ENCODE measurements at places on chromosomes 2 and 18.

- DNase-seq = no peak
Observed at GRCh38 chr2:199258291-199258690, 199.4 kb downstream of the SATB2 start.

GRCh38 chr2:98013407-98014042, 17.8 kb upstream of the TMEM131 start:
- DNase-seq = no peak

- DNase-seq = no peak
Observed at GRCh38 chr2:149152469-149152953, 114.0 kb downstream of the LYPD6B start.

- no peak for DNase-seq
Observed at GRCh38 chr2:23588508-23589201, 203.7 kb downstream of the KLHL29 start.

- DNase-seq = no peak
Observed at GRCh38 chr2:3421580-3421979, 42.1 kb downstream of the TRAPPC12 start.

DNA sequence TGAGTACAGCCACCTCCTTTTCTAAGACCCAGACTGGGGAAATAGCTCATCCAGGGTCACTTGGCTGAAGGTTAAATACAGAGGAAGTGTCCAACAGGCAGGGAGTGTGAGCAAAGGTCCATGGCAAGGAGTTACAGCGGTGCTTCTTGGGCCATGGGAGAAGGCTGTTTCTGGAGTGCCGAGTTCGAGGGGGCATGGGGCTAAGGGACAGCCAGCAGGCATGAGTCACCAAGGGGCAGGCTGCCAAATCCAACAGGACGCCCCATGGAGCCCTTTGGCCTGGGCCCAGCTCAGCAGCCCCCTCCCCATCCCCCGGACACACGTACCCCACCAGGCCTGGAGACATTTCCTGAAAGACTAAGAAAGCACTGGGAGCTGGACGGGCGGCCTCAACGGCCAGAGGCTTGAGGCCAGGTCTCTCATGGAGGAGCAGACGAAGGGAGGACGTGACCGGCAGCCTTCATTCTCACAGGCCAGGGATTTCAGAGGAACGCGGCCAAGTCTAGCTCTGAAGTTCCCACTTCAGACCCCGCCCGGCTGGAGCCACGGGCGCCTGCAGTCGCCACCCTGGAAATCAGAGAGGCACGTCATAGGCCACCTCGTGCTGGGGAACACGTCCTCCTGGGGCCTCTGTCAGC, 160.4 kb downstream of the SMAD7 start:
- DNase-seq = no peak

- no peak for DNase-seq
Observed at GRCh38 chr2:118527571-118527970, 319.9 kb downstream of the EN1 start.

DNA sequence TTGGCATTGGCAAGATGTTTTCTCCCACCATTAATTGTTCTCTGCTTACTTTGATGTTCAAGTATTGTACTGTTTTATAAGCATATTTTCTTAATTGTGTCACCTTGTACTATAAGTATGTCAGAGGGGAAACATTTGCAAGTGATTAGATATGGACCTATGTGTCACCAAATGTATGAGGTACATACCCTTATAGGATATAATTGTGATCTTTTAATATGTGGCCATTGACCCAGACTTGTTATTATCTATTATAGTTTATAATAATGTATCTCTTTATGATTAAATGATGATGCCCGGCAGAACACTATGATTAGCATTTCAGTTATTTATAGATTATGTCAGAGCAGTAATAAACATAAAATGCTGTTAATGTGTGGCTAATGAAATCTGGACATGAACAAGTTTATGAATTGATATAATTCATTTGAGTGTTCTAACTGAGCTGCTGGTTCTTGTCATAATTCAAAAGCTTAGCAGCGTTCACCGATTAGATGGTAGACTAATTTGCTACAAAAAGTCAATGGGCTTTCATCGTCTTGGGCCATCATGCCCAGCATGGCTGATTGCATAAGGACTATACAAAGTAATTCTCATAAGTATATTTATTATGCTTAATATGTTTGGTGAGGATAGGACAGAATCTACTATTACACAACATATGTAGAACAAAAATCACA, 480.9 kb upstream of the FANCL start:
- no peak for DNase-seq

GRCh38 chr2:160321006-160321405, 120.9 kb upstream of the ITGB6 start:
- DNase-seq = no peak

DNA sequence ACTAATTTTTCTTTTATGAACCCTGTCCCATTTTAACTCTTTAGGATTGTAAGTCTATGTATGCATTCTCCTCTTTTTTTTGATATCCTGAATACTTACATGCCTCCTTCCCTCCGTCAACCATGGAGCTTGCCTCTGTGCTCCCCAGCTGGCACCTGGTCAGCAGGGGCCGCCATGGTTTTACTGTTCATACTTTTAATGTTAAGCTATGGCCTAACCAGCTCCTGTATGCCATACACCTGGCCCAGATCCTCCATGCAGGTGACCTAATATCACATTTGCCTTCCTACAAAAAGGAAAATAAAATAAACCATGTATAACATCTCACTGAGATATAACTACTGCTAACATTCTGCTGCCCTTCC, 283.1 kb upstream of the TRIB2 start:
- no peak for DNase-seq

GRCh38 chr2:58378152-58378551, 137.0 kb upstream of the FANCL start:
- DNase-seq = no peak

GRCh38 chr18:21484851-21485636, 115.5 kb downstream of the ESCO1 start:
- DNase-seq = no peak

GRCh38 chr2:216559625-216560156, 61.0 kb downstream of the RPL37A start:
- no peak for DNase-seq

DNA sequence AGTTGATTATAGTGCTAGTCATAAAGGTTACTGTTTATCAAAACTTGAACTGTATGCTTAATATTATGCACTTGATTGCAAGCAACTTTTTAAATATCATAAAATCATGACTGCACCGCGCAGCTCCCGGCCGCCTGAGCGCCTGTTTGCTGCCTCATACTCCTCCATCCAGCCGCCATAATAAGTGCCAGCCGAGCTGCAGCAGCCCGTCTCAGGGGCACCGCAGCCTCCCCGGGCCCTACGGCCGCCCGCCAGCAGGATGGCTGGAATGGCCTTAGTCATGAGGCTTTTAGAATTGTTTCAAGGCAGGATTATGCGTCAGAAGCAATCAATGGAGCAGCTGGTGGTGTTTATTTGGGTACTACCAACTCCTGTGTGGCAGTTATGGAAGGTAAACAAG, 337.2 kb downstream of the PAX3 start:
- DNase-seq = no peak

GRCh38 chr2:86204458-86204857, 5.2 kb downstream of the MRPL35 start:
- DNase-seq = no peak

GRCh38 chr18:8402237-8402636, 207.0 kb upstream of the RAB12 start:
- no peak for DNase-seq

DNA sequence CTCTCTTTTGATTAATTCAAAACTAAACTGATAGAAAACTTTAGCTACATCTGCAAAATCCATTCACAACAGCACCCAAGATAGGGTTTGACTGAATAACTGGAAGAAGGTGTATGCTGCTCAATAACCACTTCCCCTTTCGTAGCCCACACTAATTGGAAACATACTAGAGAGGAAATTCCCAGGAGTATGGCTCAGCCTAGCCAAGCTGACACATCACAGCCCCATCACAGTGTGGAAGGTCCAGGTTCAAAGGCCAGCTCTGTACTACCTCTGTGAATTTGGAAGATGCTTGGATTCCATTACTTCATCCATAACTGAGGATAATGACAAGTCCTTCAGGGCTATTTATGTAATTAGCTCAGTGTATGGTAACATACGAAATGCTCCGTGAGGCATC, 185.4 kb downstream of the FBXO15 start:
- DNase-seq = no peak

GRCh38 chr18:13616525-13617035, 109.8 kb downstream of the FAM210A start:
- DNase-seq = no peak

DNA sequence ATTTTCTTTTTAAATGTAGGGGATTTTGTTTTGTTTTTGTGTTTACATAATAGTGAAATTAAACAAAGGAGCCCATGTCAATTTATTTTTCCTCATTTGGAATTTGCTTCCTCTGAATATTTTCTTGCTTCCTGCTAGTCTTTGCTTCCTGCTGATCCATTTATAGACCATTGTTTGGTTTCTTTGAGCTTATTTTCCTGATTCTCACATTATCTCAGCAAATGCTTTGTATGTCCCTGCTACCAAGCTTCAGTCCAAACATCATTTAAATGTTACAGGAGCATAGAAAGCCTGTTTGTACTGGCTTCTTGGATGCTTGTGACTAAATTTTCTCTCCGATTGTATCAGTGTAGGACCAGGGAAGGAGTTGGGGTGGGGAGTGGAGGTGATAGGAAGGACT, 127.3 kb upstream of the IL1R2 start:
- DNase-seq = no peak

- DNase-seq = no peak
Observed at GRCh38 chr2:11144077-11144737, 11.1 kb upstream of the SLC66A3 start.

DNA sequence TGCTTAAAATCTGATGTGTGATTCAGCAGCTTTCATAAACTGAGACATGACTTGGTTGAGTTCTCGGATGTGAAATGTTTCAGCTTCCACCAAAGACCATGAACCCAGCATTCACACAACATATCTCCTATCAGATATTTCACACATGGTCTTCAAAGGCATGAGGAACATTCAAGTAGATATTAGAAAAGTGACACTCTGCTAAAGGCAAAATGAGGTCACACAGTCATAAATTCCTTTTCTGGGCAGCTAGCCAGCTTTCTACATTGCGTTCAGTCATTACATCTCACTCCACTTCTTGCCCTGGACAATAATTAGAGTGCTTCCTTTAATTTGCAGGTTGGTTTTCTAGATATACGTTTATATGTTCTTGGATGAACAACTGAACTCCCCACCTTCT, 96.7 kb downstream of the GAREM1 start:
- no peak for DNase-seq

DNA sequence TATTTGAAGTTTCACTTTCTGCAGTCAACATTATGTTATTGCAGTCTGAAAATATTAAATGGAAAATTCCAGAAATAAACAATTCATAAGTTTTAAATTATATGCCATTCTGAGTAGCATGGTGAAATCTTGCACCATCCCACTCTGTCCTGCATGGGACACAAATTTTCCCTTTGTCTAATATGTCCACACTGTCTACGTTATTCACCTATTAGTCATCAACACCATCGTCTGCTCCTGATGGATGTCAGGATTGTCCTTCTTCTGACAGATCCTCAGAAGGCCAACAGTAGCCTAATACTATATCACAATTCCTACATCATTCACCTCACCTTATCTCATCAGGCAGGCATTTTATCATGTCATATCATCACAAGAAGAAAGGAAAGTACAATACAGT, 163.1 kb downstream of the TXNL1 start:
- DNase-seq = no peak

GRCh38 chr2:109324861-109325260, 195.9 kb downstream of the SH3RF3 start:
- no peak for DNase-seq

GRCh38 chr2:65503746-65504145, 71.3 kb upstream of the SPRED2 start:
- no peak for DNase-seq

DNA sequence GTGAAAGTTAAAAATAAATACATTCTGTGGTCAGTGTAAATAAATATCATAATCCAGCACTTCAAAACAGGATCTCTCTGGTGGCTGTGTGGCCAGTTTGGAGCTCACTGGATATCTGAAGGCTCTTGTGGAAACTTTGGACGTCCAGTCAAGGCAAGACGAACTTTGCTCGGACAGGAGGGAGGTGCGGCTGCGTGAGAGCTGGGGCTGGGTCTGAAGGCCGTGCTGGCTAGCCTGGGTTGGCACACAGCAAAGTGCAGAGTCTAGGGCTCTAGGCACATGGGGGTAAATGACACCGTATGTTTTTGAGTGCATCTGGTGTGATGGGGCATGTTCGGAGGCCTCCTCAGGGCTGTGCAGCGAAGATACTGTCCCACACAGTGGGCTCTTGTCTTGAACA, 78.9 kb upstream of the TXNDC2 start:
- DNase-seq = no peak

DNA sequence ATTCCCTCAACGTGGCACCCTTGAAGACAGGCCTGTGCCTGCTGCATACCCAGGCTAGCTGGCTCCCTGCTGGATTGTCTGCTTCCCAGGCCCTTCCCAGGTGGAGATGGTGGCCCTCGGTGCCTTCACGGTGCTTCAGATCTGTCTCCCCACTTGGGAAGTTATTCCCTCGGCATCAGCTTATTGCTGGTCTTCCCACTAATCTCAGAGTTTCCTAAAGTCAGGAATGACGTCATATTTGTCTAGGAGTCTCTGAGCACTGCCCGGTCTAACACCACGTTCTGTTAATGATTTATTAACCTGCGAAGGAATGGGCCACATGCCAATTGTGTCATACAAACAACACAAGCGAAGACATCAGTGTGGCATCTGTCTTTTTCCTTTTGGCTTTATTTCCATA, 269.8 kb upstream of the ID2 start:
- no peak for DNase-seq

GRCh38 chr2:216081487-216082116, at the start of the genes PECR and TMEM169:
Gene PECR (minus strand): TSS chr2:216081809. CDS start chr2:216081741, 68 bp downstream.
Gene TMEM169 (plus strand): TSS chr2:216081919. CDS start chr2:216095964, 14,045 bp downstream.
- DNase-seq = peak; percentile 64

GRCh38 chr2:95031076-95031725, 5.7 kb downstream of the MAL start:
- no peak for DNase-seq

DNA sequence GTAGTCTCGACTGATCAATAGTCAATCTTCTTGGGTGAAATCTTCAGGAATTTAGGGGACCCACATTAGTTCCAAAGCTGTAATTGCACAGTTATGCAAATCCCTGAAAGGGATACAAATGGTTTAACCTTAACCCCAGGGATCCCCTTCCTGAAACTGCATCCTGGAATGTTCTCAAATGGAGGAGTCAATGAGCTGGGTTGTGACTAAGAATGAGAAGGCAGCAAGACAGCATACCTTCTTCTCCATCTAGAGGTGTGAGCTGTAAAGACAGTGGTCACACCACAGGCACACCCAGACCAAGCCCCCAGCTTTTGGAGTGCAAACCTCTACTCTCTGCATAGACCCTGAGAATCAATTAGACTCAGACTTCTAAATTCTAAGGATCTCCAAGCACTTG, 164.7 kb upstream of the MEIS1 start:
- no peak for DNase-seq

- no peak for DNase-seq
Observed at GRCh38 chr2:231743376-231744116, 35.2 kb downstream of the PTMA start.

DNA sequence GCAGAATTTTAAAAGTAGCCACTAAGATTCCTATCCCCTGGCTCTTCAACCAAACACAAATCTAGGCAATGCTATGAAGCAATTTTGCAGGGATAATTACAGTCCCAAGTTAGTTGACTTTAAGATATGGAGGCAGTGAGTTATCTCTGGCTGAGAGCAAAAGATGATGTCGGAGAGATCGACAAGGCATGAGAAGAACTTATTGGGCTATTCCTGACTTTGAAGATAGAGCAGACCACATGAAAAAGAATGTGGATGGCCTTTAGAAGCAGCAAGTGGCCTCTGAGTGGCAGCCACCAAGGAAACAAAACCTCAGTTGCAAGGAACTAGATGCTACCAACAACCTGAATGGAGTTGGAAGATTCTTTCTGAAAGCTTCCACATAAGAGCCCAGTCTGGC, 58.2 kb upstream of the PPM1B start:
- DNase-seq = no peak

- peak; percentile 34 for DNase-seq
Observed at GRCh38 chr2:236536727-236537398, 32.8 kb upstream of the ACKR3 start.

Measured in activated T-helper 1 cell treated with Interleukin-2 at 50 U/mL for 16 hours (primary cell).